Ureter (tissue), 1 donor: ENCODE measurements at places on chromosomes 5 and 9. TPM values are rescaled to one million over a fixed set of nuclear protein-coding genes. Genes with fewer than 3 reads are reported as not detected.

GRCh38 chr5:137630216-137630971 lies 105.5 kb downstream of the KLHL3 start:
- no peak for DNase-seq

- no peak for DNase-seq
Observed at GRCh38 chr5:122120957-122121356, 8.4 kb upstream of the ZNF474 start.

GRCh38 chr9:77756449-77756848 lies 108.3 kb upstream of the GNA14 start:
- no peak for DNase-seq

- DNase-seq = no peak
Observed at GRCh38 chr5:177443144-177443983, 3.2 kb upstream of the PRR7 start.

GRCh38 chr5:27944471-27944870 lies 906.1 kb upstream of the CDH9 start:
- no peak for DNase-seq

- no peak for DNase-seq
Observed at GRCh38 chr5:125823572-125823971, 599.6 kb upstream of the GRAMD2B start.

DNA sequence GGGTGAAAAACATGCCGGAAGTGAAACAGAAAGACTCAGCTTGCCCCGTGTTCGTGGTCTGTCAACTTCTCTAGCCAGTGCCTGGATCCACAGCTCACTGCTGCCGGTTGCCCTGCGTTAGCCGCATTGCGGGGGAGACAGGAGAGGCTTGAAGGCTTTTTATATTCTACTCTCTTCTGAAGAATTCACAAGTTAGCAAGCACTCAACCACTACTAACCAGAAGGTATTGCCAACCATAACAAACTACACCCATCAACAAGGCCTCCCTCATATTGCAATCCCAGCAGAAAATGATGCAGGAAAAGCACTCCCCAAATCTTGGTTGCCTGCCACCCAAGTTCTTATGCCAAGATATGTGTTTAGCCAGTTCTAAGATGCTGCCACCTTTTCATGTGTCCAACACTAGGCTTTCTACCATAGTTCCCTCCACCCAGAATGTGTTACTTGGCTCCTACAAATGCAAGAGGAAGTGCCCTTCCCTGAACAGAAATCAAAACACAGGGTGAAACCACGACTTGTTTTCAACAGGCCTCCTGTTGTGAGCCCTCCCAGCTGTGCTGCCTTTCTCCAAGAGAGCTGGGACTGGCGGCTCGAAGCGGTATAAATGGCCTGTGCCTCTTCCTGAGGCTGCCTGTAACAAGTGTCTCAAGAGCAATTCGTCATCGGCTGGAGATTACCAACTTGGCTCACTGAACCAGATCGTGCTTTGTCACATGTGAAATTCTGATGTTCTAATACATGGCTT lies 129.0 kb downstream of the SNX18 start:
- peak; percentile 76 for DNase-seq

DNA sequence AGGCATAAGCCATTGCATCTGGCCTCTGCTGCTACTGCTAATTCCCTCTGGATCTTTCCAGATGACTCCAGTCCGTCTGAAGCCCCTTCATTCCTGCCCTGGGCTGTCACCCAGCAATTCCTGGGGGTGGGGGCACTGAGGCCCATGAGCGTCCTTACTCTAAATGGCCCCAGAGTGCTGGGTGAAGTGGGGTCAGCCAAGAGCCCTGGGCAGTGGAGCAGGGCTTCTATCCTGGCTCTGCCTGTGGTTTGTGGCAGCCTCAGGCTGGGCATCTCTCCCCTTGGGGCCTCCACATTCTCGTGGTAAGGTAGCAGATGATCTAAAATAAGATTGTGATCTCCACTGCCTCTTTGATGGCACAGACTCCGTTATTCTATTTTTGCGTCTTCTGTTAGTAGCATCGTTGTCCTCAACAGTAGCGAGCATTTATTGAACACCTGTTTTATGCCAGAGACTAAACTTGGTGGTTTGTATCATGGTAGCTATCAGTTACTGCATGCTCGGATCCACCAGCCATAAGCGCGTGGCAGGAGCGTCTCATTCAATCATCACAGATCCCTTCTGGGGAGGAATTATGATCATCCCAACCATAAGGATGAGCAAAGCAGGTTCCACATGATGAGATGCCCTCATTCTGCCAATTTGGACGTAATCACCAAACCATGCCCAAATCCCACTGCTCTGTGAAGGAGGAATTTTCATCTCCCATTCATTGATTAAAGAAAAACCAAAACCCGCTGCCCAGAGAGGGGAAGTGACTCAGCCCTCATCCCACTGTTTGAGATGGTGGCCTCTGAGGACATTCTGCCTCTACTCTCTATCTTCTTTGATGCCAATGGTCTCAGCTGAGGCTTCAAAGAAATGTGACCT lies 21.9 kb upstream of the DUSP1 start:
- DNase-seq = no peak

- DNase-seq = no peak
Observed at GRCh38 chr5:153159616-153160015, 330.9 kb upstream of the GRIA1 start.

- DNase-seq = no peak
Observed at GRCh38 chr5:169183576-169183975, 117.4 kb downstream of the SLIT3 start.

GRCh38 chr5:34436761-34437501 lies 219.2 kb upstream of the RAI14 start:
- DNase-seq = no peak

GRCh38 chr9:104094534-104095015 lies 466 bp downstream of the SMC2 start:
- DNase-seq = no peak

DNA sequence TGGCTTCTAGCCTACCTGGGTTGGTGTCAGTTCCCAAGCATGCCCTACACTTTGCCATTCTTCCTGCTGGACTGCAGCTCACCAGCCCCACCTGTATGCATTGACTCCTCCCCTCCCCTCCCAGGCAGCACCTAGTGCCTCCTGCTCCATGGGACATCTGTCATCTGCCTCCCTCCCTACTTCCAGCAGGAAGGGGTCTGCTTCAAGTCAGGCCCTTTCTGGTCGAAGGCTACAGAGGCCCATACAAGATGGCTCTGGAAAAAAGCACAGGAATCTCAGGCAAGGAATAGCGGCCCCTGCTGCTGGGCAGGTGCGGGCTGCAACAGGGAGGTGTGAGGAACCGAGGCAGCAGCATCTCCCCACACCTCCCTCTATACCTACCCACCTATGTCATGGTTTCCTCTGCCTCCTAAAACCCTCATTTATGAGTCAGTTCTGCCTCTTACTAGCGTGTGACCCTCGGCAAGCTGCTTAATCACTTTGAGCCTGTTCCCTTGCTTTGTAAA lies 19.7 kb downstream of the WWC1 start:
- no peak for DNase-seq

- DNase-seq = no peak
Observed at GRCh38 chr5:115132465-115132864, 37.2 kb downstream of the TRIM36 start.

DNA sequence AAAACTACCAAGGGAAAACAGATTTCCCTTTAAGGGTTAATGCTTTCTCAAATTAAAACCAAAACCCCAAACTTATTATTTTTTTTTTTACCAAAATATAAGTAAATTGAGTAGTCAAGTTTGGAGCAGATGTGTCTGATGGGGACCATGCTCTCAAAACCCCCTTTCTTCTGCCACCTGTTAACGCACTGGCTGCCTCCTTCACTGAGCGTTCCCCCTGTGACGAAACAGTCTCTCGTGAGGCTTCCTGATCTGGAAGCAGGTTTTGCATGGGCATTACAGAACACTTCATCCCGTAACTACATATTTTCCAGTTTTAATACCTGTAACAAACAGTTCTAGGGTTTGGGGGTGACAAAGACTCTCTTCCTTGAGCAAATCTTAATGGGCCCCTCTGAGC lies 59.4 kb downstream of the ANKH start:
- DNase-seq = no peak

- DNase-seq = no peak
Observed at GRCh38 chr9:127223810-127224177, 40.8 kb upstream of the GARNL3 start.

DNA sequence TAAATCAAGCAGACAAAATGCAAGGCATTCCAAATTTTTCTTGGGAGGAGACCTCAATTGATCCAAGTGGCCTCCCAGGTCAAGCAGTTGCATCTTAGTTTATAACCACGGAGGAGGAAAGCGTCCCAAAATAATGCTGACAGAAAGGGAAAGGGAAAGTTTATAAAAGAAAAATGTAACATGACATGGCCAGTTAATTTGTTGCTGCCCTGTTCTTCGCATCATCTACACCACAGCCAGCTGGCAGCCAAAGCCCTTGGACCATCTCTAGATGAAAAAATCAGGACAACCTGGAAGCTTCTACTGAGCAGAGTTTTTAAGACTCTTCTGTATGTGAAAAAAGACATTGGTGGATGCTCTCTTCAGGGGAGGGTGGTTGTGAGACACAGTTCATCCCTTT lies 128.8 kb upstream of the FBXL7 start:
- DNase-seq = no peak

- DNase-seq = no peak
Observed at GRCh38 chr5:8474569-8474930, 605.6 kb downstream of the MTRR start.

DNA sequence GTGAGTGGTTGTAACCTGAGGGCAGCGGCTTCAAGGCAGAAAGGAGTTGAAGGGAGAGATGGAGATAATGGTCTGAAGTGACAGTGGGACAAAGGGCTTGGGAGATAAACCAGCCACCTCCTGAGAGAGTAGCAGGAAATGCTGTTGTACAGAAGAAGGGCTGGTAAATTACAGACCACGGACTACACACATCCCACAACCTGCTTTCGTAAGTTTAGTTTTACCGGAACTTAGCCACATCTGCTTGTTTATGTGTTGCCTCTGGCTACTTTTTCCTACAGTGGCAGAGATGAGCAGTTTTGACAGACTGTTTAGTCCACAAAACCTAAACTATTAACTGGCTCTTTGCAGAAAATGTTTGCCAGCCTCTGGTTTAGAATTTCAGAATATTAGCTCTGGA lies 269.5 kb downstream of the ARHGEF28 start:
- no peak for DNase-seq

- no peak for DNase-seq
Observed at GRCh38 chr5:132782101-132782500, 5.1 kb upstream of the SEPTIN8 start.

DNA sequence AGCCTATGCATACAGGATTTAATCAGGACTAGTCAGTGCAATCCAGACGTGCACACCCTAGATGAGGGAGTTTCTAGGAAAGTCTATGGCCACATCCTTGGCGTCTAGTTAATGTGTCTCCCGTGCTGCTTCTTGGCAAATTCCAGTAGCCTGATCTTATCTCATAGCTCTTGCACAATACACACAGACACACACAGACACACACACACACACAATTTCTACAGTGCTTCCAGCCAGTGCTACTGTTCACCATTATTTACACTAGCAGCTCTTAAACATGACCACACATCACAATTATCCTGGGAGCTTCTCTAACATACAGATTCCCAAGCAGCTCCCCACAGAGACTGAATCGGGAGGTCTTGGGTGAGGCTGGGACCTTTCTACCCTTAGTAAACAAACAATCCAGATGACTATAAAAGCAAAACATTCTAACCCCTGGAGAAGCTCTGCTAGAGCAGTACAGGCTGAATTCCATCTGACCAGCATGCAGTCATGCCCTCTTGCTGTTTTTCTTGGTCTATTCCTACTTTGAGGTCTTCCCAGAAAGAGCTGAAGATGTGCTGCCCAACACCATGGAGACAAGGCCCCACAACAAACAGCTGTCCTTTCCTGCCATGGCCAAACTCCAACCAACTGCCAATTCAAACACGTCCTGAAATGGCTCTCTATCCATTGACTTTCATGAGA lies 236.6 kb downstream of the DEPDC1B start:
- DNase-seq = no peak

DNA sequence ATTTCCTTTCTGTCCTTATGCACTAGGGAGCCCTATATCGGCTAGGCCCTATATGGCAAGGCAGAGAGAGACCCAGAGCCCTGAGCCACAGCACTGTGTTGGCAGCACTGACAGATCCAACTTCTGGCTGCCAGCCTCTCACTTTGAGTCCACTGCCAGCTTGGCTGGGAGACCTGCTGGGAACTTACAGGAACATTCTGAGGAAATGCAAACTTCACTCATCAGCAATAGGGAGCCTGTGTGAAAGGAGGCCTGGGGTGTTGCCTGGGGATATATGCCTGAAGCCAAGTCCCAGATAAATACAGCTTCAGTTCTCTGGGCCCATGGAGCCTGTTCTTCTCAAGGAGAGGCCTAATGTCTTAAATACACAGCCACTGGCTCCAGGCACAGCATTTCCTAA lies 78.0 kb downstream of the ADRB2 start:
- DNase-seq = no peak

- no peak for DNase-seq
Observed at GRCh38 chr5:177476531-177477233, 3.2 kb upstream of the DBN1 start.

Gene IFNA8
- total RNA-seq = not detected

Gene GOLGA1
- total RNA-seq = 25.1 TPM

Gene PDE8B
- total RNA-seq = 10.1 TPM

Gene NSG2
- total RNA-seq = not detected

Gene IFNE
- 5.4 TPM for total RNA-seq

Gene SPATA31E1
- total RNA-seq = not detected

Gene MYMK
- total RNA-seq = not detected

Gene HSPB3
- total RNA-seq = 0.68 TPM

Gene TEX48
- total RNA-seq = not detected

Gene TNFSF15
- 16.2 TPM for total RNA-seq

Gene ARAP3
- total RNA-seq = 39.2 TPM

Gene TMEFF1
- total RNA-seq = not detected

Gene TGFBR1
- 44.7 TPM for total RNA-seq
